ENCODE measurements at places on chromosomes 1 and 21.

DNA sequence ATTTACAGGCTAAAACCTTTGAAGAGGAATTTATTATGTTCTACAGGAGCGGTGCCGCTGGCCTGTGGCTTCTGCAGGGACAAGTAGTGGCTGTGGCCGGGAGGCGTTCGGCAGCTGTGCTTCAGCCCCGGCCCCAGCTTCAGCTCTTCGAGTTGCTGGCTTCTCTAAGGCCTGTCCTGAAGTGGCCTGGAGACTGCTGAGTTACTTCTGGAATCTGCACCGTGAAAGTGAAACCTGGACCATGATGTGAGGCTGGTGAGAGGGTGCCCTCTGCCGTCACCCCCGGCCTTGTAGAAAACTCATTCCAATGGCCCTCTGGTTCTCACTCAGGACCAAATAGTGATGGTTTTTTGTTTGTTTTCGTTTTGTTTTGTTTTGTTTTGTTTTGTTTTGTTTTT, 48.1 kb downstream of the PRKCZ start:
- DNase-seq = no peak

- DNase-seq = no peak
These were observed 4.6 kb downstream of the COLGALT2 start for GRCh38 chr1:184032930-184033418.

DNA sequence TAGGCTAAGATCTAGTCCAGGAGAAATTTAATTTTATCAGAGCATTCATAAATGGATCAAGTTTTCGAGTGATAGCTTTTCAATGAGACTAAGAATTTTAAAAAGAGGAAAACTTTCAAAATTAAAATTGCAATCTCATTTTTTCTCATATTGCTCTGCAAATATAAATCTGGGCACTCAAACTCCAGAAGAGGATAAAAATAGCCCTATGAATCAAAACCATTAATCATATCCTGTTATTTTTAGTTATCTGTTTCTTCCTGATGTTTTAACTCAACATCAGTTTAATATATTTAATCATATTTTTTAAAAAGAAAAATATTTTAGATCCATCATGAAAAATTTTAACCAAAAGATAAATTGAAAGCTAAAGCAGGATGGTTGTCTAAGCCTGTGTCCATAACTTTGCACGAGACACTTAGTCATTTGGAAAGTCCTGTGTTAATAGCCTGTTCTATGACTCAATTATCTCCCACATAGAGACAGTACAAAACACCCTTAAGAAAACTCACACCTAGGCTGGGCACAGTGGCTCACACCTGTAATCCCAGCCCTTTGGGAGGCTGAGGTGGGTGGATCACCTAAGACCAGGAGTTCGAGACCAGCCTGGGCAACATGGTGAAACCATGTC, 17.1 kb upstream of the PRRC2C start:
- DNase-seq = no peak

- no peak for DNase-seq
These were observed 54.1 kb downstream of the ENAH start for GRCh38 chr1:225598847-225599246.

- no peak for DNase-seq
These were observed 211.0 kb downstream of the PTPRU start for GRCh38 chr1:29447368-29447767.

DNA sequence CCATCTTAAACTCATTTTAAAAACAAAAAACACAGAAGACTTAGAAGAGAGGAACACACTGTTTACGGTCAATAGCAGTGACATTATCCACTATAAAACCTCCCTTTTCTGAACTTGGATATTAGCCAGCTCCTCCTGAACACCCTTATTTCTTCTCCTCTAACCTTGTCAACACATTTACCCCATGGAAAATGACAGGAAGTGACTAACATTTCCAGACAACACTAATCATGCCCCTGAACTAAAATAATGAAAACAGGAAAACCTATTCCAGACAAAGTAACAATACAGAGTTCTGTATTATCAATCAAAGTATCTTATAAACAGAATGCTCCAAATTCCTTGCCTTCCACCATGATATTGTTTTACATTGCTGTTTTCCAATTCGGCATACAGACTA, 45.3 kb downstream of the PALMD start:
- DNase-seq = no peak

DNA sequence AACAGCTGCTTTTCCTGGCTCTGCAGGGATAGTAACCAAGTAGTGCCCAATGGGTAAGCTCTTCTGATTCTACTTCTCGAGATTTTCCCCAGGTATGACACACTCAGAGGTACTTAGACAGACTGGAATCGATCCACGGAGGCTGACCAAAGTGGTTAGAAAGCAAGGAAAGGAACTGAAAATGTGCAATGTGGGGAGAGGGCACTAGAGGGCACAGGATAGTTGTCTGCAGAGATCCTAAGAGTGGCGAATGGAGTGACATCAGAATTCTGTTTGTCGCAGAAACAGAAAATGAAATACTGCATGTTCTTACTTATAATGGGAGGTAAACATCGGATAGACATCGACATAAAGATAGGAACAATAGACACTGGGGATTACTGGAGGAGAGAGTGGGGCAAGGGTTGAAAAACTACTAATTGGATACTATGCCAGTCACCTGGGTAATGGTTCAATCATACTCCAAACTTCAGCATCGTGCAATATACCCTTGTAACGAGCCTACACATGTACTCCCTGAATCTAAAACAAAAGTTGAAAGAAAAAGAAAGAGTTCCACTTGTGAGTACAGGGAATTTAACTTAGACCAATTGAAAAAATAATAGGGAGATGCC, 23.3 kb downstream of the CYP2J2 start:
- DNase-seq = peak; percentile 17

DNA sequence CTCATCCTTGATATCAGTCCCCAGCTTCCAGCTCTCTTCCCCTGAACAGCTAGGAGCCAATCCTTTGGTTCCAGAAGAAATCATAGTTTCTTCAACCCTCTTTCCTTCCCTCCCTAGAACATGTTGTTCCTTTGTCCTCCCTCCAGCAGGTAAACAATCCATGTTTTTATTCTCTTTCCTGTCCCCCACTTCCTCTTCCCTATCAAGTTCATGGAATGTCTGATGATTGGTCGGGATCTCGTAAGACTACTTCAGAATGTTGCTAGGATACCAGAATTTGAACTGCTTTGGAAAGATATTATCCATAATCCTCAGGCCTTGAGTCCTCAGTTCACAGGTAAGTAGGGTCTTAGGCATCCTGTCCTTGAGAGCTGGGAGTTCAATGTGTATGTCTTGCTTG, 23.1 kb upstream of the SLC27A3 start:
- DNase-seq = no peak

GRCh38 chr1:156491151-156491949, 9.2 kb downstream of the MEF2D start:
- no peak for DNase-seq

GRCh38 chr1:228072658-228073043, 9.9 kb upstream of the ARF1 start:
- no peak for DNase-seq

- no peak for DNase-seq
These were observed 16.2 kb downstream of the RGS13 start for GRCh38 chr1:192652159-192652558.

- DNase-seq = peak; percentile 45
These were observed 437.7 kb upstream of the OLFM3 start for GRCh38 chr1:102434421-102434820.

DNA sequence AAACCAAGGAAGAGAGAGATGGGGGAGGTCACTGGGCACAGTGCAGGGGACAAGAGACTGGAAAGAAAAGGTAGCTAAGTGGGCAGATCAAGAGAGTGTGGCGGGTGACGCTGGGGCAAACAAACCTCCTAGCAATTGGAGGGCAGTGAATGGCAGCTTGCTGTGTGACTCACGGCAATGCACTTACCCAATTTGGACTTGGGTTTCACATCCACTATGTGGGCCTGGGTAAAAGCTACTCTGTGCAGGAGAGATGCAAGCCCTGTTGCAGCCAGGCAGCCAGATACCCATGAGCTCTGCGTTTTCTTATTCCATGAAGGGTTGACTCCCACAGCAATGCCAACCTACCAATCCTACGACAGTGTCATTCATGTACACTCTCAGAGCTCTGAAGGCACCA, 9.5 kb downstream of the PLXNA2 start:
- no peak for DNase-seq

DNA sequence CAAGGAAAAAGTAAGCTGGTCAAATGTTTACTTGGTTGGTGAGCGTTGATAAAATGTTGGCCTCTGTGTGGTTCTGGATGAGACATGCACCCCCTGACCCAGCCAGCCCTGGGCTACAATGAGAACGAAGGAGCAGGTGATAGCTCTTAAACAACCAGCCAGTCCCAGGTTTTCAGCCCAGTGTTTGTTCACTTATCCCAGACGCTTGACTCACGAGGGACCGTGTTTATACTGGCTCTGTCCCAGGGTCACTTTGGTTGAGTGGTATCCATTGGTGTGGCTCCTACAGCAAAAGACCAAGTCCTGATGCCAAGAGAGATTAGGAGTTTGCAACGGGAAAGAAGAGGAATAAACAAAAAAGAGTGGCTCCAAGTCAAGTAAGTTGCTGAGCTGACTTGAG, 86.9 kb downstream of the KCNJ15 start:
- peak; percentile 88 for DNase-seq

DNA sequence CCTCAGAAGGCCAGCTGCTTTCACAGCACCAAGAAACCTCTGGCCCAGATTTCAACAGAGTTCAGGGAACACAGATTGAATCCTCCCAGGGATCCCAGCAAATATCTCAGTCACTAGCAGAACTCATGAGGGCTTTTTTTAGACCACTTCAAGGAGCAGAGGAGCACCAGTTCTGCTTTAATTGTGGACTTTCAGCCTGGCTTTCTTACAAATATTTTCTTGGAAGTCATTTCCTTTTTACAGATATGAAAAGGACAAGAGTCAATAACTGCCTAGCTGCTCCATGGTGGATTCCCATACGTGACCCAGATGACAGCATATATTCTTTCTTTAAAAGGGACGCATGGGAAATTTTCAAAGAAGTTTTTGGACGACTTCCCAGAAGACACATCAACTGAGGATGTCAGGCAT, 6.4 kb upstream of the LRRC8B start:
- DNase-seq = no peak

DNA sequence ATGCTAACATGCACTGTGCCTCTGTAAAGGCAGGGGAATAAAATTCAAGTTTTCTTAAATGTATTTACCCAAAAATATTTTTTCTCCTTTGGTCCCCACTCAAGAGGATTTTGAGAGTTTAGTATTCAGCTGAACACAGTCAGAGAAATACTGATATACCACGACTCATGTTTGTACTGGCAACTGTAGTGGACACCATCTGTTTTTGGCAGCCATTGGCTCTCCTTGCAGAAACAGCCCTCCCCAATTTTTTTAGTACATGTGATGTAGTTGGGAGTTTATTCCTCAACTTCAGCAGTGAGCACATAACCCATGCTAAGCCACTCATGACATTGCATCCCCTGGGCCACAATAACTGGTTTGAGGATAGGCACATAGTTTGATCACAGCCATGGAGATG, 154.8 kb upstream of the POU3F1 start:
- no peak for DNase-seq

- DNase-seq = no peak
These were observed 3.8 kb downstream of the QSOX1 start for GRCh38 chr1:180158149-180159147.

DNA sequence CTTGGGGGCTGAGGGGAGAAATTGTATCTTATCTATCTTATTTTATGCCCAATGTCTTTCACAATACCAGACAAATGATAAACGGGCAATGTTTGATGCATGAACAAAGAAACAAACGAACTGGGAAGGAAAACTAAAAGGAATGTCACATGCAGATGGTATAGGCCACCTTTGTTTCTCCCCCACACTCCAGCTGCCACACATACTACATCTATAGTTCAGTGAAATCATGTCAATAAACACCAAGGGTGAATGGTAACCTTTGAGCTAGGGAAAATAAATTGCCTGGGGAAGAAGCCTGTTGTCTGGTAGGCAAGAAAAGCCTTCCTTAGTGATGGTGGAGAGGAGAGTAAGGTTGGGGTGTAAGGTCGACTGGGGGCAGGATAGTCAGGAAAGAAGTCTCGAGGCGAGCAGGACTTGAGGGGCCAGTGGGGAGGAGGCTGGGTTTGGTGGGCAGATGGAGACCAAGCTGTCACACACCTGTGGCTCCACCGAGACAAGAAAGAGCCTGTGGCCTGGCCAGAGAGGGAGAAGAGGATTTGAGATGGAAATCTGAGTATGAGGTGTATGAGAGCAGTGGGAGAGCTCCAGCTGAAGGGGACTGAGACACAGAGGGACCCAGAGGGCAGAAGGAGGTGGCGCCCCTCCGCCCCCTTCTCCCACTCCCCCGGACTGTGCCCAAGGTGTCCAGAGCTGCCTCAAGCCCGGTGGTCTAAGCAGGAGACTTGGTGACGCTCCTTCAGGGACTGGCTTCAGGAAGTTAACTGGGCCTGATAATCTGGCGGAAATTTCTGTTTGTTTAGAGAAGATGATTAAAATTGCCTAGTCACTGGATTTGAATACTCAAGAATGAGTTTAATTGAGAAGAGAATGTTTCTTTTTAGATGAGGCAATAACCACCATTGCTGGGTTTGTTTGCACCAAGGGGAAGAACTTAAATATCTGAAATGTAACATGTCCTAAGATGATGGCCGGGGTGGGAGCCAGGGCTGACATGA, 37.3 kb downstream of the ATF3 start:
- DNase-seq = no peak

DNA sequence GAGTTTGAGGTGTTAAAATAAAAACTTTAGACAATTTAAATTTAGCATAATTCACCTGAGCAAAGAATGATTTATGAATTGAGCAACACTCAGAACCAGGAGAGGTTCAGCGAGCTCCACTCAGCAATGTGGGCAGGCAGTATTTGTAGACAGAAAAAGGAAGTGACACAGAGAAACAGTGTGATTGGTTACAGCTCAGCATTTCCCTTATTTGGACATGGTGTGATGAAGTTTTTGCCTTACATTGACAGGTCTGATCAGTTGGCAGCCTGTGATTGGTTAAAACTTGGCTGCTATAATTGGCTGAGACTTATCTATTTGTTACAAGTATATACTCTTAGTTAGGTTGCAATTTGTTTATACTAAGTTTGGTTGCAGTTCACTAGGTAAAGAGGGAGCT, 621.2 kb upstream of the PRMT6 start:
- DNase-seq = no peak

DNA sequence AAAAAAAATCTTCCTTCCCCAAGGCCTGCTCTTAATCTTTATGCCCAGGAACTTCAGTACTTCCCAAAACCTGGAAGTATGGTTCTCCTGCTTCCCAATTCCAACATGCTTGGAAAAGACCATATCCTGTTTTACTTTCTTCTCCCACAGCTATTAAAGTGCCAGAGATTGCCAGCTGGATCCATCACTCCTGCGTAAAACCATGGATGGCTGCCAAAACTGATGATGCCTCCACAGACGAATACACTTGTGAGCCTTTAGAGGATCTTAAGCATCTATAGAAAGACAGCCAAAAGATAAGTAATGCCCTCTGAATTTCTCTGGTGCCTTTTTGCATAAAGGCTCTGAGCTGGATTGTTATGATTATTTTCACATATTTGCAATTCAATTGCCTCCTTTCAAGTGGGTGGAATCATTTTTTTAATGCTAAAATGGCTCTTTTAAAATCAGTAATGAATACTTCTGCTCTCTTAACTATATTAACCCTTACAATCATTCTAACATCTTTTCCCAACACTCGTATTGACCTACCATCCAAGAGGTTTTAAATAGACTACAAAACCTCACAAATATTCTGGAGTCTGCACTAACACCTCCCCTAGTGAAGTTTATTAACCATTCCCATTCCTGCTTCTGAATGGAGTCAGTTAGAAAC, 1807.8 kb downstream of the BRINP3 start:
- DNase-seq = peak; percentile 11

- DNase-seq = no peak
These were observed 297.9 kb upstream of the GREM2 start for GRCh38 chr1:240909701-240910457.

All from SHP77 (cell line).